Cortex of kidney (tissue), 1 donor: ENCODE measurements at places on chromosomes 5 and 9.
A peak's percentile ranks its signal among the peaks of the same experiment; 100 is the strongest.

DNA sequence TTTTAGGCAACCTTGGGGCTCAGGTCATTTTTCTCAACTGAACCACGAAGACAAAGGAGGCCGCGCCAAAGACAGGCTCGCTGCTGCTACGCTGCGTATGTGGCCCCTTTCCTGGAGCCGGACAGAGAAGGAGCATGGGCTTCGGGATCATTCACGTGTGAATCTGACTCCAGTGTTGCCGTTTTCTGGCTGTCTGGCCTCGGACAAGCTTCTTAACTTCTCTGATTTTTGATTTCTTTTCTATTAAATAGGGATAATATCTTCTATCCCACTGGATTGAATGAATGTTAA is 50.8 kb upstream of the ZNF366 start:
- no peak for DNase-seq

DNA sequence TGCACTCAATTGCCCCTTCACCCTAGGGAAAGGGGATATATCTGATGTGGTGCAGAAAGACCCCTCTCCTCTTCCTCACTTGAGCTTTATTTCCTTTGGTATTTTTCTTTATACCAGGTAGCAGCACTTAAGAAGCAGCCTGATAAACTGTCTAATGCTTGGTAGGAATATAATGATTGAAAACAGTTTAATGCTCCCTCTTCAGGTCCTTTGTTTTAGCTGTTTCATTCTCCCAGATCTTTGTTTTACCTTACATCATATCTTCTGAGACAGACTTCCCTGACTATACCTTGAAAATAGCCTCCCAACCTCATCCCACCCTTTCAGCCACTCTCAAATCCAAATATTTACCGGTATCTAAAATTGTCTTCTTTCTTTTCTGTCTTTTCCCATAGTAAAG is 87.9 kb downstream of the NUDT12 start:
- no peak for DNase-seq

GRCh38 chr9:4366591-4367330 is 66.9 kb upstream of the GLIS3 start:
- no peak for DNase-seq

- DNase-seq: peak; percentile 52
These were observed at the start of gene TNIP1 for GRCh38 chr5:151080613-151081430. Gene TNIP1, minus strand, starts transcription at chr5:151081034. Its CDS starts 15,939 bp downstream, at chr5:151065095.

GRCh38 chr5:1648806-1649205 is 125.0 kb upstream of the LPCAT1 start:
- DNase-seq: no peak
